ENCODE measurements at places on chromosomes 2 and 18. TPM values are rescaled to one million over a fixed set of nuclear protein-coding genes. Genes with fewer than 3 reads are reported as not detected.

OTOS gene
- total RNA-seq: not detected

SLC11A1 gene
- total RNA-seq: 0.56 TPM

ERBB4 gene
- 0.03 TPM for total RNA-seq

OTX1 gene
- 0.67 TPM for total RNA-seq

VSNL1 gene
- not detected for total RNA-seq
